ENCODE measurements at places on chromosomes 13 and 19.

GRCh38 chr13:113220141-113220598, 10.8 kb downstream of the CUL4A start:
- H3K4me3 ChIP-seq: no peak overlapping the region
- H3K27me3 ChIP-seq: no peaks in the 10 kb centered on the region
- H3K27ac ChIP-seq: peak overlapping the region; percentile 60
- H3K4me1 ChIP-seq: peaks cover 39% of the 10 kb centered on the region

DNA sequence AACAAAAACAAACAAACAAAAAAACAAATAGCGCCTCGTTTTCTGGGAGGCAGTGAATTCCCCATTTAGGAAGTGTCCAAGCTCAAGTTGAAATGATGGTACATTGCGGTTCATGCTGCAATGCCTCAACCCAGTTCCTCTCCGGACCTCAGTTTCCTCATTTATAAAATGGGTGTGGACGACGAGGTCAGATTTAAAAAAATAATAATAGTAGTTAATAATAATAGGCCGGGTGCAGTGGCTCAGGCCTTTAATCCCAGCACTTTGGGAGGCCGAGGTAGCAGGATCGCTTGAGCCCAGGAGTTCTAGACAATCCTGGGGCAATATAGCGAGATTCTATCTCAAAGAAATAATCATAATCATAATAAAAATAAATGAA, 15.5 kb upstream of the ERCC1 start:
- H3K27ac ChIP-seq: no peak overlapping the region
- no peak for DNase-seq
- no peaks in the 10 kb centered on the region for H3K27me3 ChIP-seq
- no peak overlapping the region for H3K4me3 ChIP-seq

DNA sequence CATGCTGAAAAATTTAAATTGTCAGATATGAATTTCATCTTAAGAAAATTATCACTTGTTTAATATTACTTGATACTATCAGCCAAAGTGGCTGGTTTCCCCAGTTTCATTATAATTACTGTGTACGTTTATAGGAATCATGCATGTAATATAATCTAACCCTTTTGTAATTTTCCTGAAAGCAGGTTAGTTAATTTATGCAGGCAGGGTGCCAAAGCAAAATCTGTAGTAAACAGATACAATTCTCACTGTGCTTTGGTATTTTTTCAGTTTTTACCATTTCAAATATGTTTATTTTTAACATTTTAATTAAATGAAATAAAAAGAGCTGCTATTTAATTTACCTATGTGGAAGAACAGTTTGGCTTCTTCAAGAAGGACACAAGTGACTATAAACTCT, 1227.5 kb upstream of the MIR17HG start:
- H3K4me1 ChIP-seq: no peaks in the 10 kb centered on the region
- DNase-seq: no peak
- H3K36me3 ChIP-seq: no peaks in the 10 kb centered on the region
- no peak overlapping the region for H3K27ac ChIP-seq
- H3K27me3 ChIP-seq: no peaks in the 10 kb centered on the region

DNA sequence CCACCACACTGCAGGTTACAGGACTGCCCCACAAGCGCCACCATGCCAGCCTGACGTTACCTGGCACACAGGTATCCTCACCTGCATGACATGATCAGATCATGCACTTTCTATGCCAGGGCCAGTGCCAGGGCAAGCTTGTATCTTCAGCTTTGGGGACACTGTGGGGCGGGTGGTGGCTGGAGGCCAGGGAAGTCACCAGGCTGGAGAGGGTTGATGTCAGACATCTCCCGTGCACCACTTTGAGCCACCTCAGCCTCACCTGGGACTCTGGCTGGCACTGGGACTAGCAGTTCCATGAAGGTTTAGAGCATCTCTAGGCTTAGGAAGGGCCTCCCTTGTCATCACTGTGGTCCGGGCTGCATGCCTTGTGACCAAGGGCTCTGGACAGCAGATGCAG, 97.2 kb downstream of the WTIP start:
- H3K27ac ChIP-seq: no peak overlapping the region
- no peak overlapping the region for H3K4me3 ChIP-seq
- H3K36me3 ChIP-seq: no peaks in the 10 kb centered on the region
- H3K4me1 ChIP-seq: no peaks in the 10 kb centered on the region

DNA sequence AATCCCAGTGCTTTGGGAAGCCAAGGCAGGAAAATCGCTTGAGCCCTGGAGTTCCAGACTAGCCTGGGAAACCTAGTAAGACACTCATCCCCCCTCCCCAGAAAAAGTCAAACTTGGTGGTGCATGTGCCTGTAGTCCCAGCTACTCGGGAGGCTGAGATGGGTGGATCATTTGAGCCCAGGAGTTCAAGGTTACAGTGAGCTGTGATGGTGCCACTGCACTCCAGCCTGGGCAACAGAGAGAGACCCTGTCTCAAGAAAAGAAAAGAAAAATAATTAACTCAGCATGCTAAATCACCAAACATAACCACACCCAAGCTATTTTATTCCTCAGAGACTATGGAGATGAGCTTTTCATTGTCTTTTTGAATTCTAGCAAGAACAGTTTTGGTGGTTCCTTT, 56.2 kb upstream of the SCEL start:
- no peak overlapping the region for H3K4me3 ChIP-seq
- no peaks in the 10 kb centered on the region for H3K36me3 ChIP-seq
- no peaks in the 10 kb centered on the region for H3K27me3 ChIP-seq
- no peak overlapping the region for H3K27ac ChIP-seq
- DNase-seq: no peak

DNA sequence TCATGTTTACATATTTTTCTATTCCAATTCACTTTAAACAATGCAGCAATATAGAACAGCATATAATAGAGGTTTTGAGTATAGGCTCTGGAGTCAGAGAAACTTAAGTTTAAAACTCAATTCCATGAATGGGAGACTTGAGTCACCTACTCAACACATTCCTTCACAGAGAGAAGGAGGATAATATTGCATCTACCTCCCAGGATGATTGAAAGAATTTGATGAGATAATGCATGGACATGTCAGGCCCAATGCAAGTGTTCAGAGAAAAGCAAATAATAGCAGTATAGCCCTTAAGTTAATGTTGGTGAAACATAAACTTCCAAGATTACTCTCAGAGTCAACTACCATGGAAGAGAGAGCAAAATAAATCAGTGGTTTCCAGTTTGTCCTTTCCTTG, 170.2 kb downstream of the DCLK1 start:
- no peak overlapping the region for H3K27ac ChIP-seq
- no peak for DNase-seq
- H3K36me3 ChIP-seq: no peaks in the 10 kb centered on the region
- H3K27me3 ChIP-seq: no peaks in the 10 kb centered on the region
- H3K4me3 ChIP-seq: no peak overlapping the region

GRCh38 chr19:3161453-3161852, 17.1 kb upstream of the S1PR4 start:
- no peaks in the 10 kb centered on the region for H3K4me1 ChIP-seq
- H3K36me3 ChIP-seq: no peaks in the 10 kb centered on the region
- H3K4me3 ChIP-seq: no peak overlapping the region
- no peak for DNase-seq

GRCh38 chr13:50306156-50306555, 290.9 kb downstream of the KCNRG start:
- peaks cover 5% of the 10 kb centered on the region for H3K4me1 ChIP-seq
- H3K27ac ChIP-seq: no peak overlapping the region
- no peaks in the 10 kb centered on the region for H3K36me3 ChIP-seq
- no peaks in the 10 kb centered on the region for H3K27me3 ChIP-seq
- DNase-seq: no peak
- no peak overlapping the region for H3K4me3 ChIP-seq

GRCh38 chr19:38932425-38933179, 1.9 kb downstream of the MRPS12 start:
- DNase-seq: peak; percentile 29
- no peak overlapping the region for H3K27ac ChIP-seq
- H3K36me3 ChIP-seq: peaks cover 39% of the 10 kb centered on the region
- no peaks in the 10 kb centered on the region for H3K27me3 ChIP-seq
- H3K4me3 ChIP-seq: no peak overlapping the region

- no peaks in the 10 kb centered on the region for H3K36me3 ChIP-seq
- H3K4me1 ChIP-seq: no peaks in the 10 kb centered on the region
- H3K27me3 ChIP-seq: no peaks in the 10 kb centered on the region
- no peak overlapping the region for H3K4me3 ChIP-seq
- H3K27ac ChIP-seq: no peak overlapping the region
- no peak for DNase-seq
These were observed 21.0 kb downstream of the ITGBL1 start for GRCh38 chr13:101473458-101473857.

DNA sequence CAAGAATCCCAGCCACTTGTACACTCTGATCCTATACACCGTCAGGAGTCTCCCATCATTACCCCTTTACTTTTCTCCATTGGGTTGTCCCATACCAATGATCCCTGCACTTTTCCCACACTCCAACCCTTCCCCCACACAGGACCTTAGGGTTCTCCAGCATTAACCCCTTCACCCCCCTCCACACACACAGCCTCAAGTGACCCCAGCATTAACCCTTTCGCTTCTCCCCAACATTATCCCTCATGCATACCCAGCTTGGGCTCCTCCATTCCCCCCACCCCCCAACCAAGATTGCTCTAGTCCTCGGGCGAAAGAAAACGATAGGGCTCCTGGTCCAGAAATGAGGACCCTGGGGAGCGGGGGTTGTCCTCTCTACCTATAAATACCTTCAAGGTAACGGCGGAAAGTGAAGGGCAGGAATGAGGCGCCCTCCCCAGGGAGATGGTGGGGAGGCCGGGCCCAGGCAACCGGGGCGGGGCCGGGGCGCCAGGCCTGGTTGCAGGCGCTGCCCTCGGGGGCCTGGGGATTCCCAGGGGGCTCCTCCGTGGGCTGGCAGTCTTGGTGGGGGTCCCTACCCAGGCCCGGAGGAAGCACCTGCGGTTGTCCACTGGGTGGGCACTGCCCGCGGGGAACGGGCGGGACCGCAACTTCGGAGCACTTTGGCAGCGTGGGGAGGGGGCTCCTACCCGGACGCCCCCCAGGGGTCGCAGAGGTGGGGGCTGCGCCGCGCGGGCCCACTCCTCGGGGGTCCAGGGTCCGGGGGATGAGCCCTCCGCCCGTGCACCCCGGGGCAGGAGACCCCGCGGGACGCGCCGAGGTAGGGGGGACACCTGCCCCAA, 757 bp downstream of the WIZ start:
- no peaks in the 10 kb centered on the region for H3K27me3 ChIP-seq
- H3K4me3 ChIP-seq: peak overlapping the region; percentile 69
- H3K27ac ChIP-seq: no peak overlapping the region
- H3K36me3 ChIP-seq: no peaks in the 10 kb centered on the region
- peaks cover 10% of the 10 kb centered on the region for H3K4me1 ChIP-seq

DNA sequence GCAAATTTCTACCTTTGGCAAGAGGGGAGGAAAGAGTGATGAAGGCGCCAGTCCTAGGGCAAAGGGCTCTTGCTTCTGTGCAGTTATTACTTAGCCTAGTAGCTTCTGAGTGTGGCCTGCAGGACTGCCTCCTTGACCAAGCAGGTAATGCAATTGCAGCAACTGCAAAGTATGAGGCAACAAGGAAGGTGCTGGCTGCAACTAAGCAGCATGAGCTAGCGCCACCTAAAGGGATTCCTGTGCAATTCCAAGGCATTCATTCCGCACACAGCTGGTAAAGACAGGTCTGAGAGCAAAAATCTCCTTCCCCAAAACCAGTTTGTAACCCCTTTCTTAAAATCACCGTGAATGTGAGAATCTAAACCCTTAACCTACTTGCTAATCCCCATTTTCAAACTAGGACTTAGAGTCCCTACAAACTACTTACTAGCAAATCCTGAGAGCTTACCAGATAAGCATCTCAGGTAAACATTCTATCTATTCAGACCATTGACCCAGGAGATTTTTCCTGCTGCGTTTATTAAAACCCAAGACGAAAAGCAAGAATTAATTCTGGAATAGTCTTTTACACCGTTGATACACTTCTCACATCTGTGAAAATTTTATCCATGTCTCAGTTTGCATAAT, 62.9 kb downstream of the DCT start:
- no peak overlapping the region for H3K4me3 ChIP-seq
- no peaks in the 10 kb centered on the region for H3K27me3 ChIP-seq
- H3K4me1 ChIP-seq: no peaks in the 10 kb centered on the region
- peak overlapping the region; percentile 30 for H3K27ac ChIP-seq

GRCh38 chr13:110965038-110965754, 50.3 kb upstream of the ANKRD10 start:
- no peak overlapping the region for H3K4me3 ChIP-seq
- no peaks in the 10 kb centered on the region for H3K4me1 ChIP-seq
- no peak overlapping the region for H3K27ac ChIP-seq

DNA sequence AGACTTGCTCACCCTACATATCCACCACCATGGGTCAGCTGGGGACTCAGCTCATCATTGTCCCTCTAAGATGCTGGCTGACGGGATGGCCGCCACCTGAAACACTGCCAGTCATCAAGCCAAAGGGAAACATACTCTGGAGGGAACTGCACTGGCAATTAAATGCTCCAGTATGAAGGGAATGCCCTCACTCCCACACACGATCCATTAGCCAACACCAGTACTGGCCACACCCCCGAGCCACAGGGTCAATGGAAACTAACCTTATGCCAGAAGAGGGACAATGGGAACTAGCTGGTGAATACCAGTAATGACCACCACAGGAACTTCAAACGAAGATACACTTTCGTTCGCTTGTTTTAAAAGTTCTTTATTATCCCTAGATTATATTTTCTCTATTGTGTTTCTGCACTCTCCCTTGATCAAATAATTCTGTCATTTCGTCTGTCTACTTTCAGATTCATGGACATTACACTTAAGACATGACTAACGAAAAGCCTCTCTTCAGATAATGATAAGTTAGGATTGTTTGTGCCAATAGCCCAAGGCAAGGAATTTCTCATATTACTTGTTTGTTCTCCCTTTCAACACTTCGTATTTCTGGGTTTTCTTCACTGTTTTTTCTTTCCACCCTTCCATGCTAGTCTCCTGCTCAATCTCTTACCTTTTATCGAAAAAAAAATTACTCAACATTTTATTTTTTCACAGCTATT, 1.7 kb upstream of the ZNF507 start:
- H3K27ac ChIP-seq: no peak overlapping the region
- no peak overlapping the region for H3K4me3 ChIP-seq
- no peaks in the 10 kb centered on the region for H3K27me3 ChIP-seq
- DNase-seq: no peak
- H3K4me1 ChIP-seq: no peaks in the 10 kb centered on the region

DNA sequence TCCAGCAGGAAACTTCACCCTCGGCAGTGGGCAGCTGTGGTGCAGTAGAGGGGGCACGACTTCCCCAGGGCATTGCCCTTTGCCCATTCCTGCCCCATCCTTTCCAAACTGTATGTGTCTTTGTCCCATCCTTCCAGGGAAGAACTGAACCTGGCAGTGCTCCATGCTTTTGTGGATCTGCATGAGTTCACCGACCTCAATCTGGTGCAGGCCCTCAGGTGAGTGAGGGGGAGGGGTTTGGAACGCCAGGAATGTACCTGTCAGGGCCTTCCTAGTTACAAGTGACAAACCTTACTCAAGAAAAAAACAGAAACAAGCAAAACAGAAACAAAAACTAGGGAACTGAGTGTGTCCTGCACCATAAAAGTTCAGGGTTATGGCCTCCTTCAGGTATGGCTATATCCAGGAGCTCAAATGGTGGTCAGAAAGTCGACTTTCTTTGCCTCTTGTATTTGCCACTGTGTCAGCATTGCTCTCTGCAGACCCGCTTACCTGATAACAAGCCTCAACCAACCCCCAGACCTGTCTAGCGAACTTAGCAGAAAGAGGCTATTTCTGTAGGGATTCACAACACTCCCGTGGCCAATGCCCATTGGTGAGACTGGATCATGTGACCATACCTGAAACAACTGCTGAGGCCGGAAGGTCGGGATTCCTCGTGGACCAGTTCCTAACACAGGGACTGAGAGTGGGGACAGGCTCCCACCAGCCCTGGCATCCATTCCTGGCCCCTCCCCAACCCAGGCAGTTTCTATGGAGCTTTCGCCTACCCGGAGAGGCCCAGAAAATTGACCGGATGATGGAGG, 4.2 kb downstream of the CYTH2 start:
- H3K27ac ChIP-seq: no peak overlapping the region
- no peak for DNase-seq
- no peaks in the 10 kb centered on the region for H3K27me3 ChIP-seq
- H3K4me3 ChIP-seq: no peak overlapping the region
- peaks cover 4% of the 10 kb centered on the region for H3K4me1 ChIP-seq

Measured in small intestine (tissue), 16 donors.